Astrocyte (in vitro differentiated cells and primary cell): ENCODE measurements at places on chromosomes 6 and 20.

GRCh38 chr6:14274546-14275492, 157.2 kb downstream of the CD83 start:
- peak; percentile 16 for DNase-seq

DNA sequence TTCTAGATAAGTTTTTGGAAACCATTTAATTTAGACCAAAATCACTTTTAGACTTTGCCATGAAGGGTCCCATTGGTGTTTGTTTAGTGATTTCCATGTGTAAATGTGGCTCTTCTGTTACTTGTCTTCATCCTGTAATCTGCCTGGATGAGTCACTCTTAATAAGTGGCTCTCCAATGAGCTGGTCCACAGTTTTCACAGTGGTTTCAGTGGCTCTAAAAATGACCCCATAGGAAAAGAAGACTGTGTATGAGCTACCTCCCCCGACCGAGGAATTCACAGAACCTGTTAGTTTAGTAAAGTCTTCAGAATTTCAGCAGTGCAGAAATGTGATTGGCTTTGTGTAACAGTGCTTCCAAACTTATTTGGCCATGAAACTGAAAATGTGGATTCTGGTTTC, 492.0 kb upstream of the MARCKS start:
- DNase-seq: peak; percentile 75

DNA sequence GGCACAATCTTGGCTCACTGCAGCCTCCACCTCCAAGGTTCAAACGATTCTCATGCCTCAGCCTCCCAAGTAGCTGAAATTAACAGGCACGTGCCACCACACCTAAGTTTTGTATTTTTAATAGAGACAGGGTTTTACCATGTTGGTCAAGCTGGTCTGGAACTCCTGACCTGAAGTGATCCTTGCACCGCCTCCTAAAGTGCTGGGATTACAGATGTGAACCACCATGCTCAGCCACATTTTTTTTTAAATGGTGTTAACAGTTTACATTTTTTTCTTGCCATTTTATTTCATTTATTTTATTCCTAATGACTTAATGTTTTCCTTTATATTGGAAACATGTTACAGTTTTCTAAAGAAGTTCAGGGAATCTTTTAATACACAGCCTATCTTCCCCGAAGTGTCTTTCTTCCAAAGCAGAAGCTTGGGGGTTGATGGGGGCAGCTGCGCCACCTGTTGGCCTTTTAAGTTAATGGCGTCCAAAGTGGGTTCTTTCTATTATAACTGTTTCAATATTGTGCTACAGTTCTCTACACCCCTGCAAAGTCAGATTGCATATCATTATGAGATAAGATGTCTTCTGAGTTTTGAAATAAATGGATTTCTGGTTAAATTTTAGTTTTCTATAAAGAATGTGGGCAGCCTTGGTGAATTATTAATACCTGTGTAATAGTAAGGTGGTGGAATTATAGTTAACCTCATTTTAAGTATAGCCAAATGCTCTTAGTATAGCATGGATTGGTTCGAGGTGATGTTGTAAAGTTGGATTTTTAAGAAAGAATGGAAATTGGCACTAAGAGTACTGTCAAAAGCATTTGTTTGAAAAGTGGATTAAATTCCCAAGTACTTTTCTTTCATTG, 42.0 kb upstream of the PLCG1 start:
- peak; percentile 19 for DNase-seq

DNA sequence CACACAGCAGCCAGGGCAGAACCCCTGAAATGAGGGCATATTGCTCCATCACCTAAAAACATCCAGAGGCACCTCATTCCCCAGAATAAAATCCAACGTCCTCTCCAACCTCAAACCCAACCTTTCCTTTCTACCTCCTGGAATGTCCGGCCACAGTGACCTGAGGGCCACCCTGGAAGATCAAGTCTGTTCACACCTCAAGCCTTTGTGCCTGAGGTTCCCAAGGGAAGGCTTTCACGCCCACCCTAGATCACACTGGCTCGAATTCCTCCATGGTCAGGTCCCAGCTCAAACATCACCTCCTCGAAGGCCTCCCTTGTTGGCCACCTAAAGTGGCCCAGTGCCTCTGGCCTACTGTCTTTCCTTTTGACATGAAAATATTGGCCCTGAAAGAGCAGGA, 88.9 kb downstream of the ZMYND8 start:
- no peak for DNase-seq

GRCh38 chr20:62596486-62596885, 45.8 kb upstream of the SLCO4A1 start:
- no peak for DNase-seq

DNA sequence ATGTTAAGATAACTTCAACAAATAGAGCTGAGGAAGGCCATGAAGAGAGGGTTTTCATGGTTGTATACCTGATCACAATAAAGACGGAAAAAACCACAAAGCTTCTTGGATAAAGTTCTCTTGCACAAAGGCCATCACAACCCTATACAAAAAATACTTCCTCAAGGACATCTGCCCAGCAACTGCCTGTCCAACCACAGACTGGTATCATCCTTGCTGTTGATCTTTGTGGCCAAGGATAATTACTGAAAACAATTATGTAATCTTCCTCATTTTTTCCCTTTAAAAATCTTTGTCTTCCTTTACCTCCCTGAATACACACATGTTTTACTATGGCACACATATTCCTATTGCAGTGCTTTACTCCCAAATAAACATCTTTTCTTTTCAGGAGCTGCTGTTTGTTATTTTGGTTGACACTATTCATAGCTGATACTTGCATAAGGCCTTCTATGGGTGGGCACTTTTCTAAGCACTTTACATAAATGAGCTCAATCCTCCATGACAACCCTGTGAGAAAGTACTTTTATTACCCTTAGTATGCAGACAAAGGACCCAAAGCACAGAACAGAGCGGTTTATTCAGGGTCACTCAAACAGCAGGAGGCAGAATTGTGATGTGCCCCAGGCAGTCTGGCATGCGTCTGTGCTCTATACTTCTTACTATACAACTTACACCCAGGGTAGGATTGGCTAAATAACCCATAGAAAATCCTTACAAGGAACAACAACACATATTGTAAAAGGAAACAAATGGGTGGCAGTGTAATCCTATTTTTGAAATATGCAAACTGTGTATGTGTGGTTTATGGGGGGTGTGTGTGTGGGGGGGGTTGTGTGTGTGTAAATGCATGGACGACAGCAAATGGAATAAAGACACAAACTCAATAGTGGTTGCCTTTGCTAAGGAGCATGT, 35.1 kb downstream of the SNRNP48 start:
- DNase-seq: no peak

DNA sequence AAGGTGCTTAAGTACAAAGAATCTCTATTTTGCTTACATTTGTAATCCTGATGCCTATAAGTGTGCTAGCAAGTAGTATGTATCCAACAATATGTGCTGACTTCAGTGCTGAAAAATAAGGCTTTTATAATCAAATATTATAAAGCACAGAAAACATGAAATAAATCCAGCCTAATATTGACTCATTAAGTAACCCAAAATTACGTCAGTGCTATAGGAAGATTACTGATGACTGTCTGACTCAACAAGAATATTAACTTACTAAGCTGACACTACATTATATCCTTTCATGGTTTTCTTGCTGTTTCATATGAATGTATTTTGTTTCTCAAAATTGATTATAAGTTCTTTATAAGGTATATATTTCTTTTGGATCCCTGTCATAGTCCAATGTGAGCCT, 76.1 kb downstream of the ME1 start:
- DNase-seq: no peak

DNA sequence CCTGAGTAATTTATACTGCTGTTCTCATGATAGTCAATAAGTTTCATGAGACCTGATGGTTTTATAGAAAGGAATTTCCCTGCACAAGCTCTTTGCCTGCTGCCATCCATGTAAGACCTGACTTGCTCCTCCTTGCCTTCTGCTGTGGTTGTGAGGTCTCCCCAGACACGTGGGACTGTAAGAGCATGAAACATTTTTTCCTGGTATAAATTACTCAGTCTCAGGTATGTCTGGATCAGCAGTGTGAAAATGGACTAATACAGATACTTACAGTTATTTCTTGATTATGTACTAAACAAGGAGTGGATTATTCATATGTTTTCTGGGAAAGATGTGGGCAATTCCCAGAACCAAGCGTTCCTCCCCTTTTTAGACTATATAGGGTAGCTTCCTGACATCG, 1.9 kb upstream of the TRIM38 start:
- no peak for DNase-seq

DNA sequence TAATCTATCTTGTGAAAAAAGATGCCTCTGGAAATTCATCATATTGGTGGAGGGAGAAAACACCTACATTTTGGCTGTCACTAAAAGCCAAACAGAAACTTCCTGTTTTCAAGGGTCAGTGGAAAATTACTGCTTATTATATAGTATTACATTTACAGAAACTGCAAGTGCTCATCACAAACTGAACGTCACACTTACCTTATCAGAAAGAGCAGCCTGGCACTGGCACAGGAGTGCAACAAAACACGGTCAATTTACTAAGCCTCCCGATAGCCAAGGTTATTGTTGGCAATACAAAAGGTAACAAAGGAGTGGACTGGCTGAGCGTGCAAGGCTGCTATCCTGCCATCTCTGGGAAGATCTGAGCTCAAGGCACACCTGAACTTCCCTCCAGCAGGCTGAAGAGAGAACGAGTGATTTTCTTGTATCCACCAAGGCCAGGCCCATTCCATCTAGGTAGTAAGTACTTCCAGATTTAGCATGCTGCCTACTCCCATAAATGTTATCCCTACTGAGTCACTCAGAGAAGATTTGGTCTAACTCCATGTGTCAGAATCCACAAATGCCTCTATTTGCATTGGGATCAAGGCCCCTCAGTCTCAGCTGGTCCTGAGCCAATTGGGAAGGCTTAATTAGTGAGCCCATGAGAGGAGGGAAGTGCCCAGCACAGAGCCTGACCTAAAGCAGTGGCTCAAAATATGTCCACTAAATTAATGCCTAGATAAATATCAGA, 399.8 kb downstream of the BTBD9 start:
- peak; percentile 76 for DNase-seq

DNA sequence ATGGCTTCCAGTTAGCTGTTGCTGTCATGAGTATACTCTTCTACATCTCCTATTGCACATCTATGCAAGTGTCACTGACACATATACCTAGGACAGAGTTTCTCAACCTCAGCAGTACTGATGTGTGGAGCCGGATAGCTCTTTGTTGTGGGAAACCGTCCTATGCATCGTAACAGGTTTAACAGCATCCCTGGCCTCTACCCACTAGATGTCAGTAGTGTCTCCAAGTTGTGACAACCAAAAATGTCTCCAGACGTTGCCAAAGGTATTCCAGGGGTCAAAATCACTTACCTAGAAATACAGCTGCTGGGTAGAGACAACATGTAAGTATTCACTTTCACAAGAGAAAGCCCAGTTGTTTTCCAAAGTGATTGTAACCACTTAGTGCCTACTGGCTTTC, 637.6 kb downstream of the RNF144B start:
- DNase-seq: peak; percentile 18

DNA sequence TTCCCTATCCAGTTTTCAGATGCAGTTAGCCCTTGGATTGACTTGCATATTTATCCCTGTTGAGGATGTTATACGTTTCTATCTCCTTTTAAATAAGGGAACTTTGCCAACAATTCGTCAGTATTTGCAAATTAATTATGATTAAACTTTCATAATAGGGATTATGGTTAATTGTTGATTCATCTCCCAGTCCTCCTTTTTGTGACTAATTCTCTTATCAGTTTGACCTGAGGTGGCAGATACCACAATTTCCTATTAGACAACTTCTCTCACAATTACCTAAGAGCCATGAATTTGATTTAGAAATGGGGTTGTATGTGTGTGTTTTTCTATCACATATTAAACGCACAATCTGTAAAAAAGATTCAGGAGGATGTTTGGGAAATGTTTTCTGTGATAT, 172.9 kb downstream of the LAMA2 start:
- peak; percentile 34 for DNase-seq

GRCh38 chr6:2583459-2583858, 167.3 kb downstream of the MYLK4 start:
- no peak for DNase-seq

DNA sequence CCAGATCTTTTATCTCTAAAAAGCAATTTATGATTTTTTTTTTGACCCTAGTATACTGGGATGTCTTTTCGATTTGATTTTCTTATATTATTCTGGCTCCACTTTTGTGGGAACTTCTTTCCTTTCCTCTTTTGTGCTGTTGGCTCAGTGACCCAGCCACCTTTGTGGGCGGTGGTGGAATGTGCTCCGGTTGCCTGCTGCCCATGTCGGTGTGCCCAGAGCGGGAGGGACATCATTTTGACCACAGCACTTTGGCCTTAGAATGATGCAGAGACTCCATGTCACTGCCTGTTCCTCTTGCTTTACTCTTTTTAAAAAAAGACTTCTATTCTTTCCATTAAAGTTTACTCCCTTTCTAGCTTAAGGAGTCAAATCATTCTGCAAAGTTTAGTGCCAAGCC, 198.0 kb downstream of the FARS2 start:
- no peak for DNase-seq

DNA sequence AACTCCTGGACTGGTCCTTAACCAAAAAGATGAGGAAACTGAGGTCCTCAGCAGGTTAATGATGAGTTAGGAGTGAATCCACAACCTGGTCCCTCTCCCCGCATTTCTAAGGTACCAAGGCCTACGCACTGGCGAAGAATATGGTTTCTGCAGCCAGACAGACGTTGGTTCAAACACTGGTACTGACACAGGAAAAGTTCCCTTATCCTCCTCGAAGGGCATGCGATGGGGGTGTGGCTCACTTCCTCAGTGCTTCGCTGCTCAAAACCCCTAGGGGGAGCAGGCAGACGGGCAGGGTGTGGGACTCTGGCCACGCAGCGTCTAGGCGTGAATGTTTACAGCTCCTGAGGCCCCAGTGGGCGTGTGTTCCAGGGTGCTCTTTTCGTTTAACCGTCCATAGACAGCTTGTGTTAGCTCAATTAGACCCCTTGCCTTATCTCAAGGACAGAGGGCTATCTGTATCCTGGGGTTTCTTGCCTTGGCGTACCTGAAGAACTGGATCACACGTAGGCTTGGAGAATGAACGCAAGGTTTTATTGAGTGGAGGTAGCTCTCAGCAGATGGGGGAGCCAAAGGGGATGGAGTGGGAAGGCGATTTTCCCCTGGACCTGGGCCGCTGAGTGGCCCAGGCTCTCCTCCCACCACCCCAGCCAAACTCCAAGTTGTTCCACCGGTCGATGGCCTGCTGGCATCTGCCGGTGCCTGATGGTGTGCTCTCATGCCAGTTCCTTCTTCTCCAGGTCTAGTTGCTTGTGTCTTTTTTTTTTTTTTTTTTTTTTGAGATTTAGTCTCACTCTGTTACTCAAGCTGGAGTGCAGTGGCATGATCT, 31.8 kb upstream of the PTPN1 start:
- peak; percentile 35 for DNase-seq

DNA sequence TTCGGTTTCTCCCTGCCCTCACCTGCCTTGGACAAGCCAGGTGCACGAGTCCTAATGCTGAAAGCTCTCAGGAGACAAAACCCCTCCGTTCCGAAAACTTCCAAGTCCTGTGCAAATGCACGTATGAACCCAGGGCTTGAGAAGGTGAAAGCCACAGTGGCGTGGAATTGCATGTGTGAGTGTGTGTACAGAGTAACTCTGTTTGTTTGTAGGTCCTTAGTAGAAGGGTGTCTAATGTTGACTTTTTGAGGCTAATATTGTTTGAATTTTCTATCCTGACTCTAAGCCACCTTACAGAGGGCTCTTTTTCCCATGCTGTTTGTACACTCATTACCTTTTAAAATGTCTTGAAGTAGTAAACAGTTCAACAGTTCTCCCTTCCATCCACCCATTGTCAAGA, 129.1 kb downstream of the FOXA2 start:
- no peak for DNase-seq

- no peak for DNase-seq
These were observed 38.6 kb upstream of the HSF2 start for GRCh38 chr6:122360809-122361208.
